RPMI7951 (cell line): ENCODE measurements at places on chromosomes 6 and 20.

DNA sequence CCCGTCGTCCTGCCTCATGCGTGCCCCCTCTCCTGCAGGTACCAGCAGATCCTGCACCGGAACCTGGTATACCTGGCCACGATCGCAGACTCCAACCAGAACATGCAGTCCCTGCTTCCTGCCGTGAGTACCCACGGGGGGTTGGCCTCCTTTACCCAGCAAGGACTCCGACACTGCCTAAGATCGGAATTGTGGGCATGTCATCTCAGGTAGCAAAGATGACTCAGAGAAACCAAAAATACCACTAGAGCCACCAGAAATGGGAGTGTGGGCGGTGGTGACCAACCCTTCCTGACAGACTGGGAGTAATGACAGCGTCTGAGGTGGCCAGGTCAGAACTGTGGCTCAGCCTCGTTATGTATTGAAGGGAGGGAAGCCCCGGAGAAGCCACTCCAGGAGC lies 16.3 kb downstream of the SS18L1 start:
- DNase-seq: peak; percentile 56

GRCh38 chr20:15886250-15886649 lies 687.0 kb downstream of the KIF16B start:
- DNase-seq: no peak

GRCh38 chr6:12363651-12364381 lies 73.7 kb downstream of the EDN1 start:
- no peak for DNase-seq

DNA sequence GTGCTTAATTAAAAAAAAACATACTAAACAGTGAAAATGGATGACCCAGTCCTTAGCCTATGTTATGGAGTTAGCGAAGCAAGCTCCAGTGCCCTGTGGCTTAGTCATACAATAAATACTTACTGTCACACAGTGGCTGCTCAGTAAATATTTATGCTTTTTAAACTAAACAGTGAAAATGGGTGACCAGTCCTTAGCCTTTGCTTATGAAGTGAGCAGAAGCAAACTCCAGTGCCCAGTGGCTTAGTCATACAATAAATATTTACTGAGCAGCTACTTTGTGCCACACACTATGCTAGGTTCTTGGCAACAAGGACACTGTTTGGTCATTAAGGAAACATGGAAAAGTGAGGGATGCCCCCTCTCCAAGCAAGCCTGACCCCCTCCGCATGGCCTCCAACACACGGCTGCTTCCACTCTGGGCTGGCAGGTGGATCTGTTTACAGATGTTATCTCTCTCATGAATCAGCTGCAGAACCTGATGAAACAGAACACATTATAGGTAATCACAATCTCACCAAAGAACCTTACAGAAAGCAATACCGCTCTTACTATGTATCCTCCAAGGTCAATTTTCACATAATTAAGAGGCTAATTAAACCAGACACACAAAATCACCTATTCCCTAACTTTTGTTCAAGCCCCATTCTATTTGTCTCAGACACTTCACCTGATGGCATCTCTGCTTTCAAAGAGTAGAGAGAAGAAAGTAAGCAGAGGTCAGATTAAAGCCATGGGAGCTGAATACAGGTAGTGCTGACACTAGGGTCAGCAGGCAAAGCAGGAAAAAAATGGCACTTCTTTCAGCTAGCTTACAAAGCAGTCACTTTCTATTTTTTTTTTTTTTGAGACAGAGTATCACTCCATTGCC lies 27.3 kb downstream of the CDK5RAP1 start:
- peak; percentile 54 for DNase-seq

DNA sequence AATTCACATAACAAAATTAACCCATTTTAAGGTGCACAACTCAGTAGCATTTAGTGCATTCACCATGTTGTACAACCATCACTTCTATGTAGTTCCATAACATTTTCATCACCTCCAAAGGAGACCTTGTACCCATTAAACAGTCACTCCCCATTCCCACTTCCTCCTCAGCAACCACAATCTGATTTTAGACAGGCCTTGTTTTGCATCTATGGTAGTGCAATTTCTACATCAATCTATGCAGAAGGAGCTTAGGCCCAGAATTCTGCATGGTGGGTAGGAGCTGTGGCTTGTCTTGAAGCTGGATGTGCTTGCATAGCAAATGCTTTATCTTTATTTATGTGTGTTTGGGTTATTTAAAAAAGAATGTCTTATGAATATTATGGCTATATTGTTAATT lies 13.5 kb upstream of the HLA-DQA1 start:
- no peak for DNase-seq
